Iris pigment epithelial cell (primary cell): ENCODE measurements at places on chromosomes 12 and 14.
A peak's percentile ranks its signal among the peaks of the same experiment; 100 is the strongest.

- no peak for DNase-seq
These were observed 182.1 kb downstream of the C12orf50 start for GRCh38 chr12:87847147-87847546.

- DNase-seq: no peak
These were observed 727.3 kb downstream of the NRXN3 start for GRCh38 chr14:78897443-78897842.

DNA sequence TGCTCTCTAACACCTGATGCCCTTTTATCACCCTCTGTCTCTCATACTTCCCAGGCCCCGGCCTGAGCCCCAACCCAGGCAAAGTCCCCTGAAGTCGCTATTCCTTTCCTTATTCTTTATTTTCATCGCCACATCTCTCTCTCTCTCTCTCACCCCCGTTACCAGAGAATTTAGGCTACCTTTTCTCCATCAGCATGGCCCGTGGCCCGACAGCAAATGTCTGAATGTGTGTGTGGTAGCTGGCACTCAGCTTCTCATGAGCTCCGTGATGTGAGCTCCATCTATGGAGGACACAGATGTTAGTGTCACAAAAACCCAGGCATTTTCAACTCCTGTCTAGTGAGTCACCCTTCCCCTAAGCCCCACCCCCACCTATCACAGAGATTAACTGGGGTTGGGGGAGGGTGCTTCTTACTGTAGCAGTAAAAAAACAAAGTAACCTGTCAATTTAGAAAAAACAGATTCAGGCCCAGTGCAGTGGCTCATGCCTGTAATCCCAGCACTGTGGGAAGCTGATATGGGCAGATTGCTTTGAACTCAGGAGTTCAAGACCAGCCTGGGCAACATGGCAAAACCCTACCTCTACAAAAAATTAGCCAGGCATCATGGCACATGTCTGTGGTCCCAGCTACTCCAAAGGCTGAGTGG, 53.8 kb downstream of the VCPKMT start:
- DNase-seq: peak; percentile 83

DNA sequence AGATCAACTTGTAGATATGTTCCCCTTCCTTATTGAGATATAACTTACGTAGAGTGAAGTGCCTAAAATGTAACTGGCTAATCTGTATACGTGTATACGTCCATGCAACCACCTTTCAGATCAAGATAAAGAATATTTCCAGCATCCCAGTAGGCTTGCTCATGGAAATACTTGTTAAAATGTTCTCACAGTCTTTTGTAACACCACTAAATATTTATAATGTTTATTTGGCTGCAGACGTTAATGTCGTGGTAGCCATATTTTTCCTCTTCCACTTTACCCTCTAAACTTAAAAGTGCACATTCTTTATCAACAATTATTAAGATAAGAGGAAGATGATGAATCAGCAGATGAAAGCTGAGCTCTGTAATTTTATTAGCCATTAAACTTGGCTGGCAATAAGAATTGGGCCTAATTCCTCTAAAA, 447.4 kb downstream of the AEBP2 start:
- peak; percentile 17 for DNase-seq

- no peak for DNase-seq
These were observed 518.1 kb downstream of the SNAPC1 start for GRCh38 chr14:62280366-62280765.
